ENCODE measurements at places on chromosomes 3 and 15.

GRCh38 chr3:50512131-50512530 is 8.7 kb upstream of the CACNA2D2 start:
- DNase-seq, result no peak

- DNase-seq, result no peak
Measured at GRCh38 chr3:151979906-151980305, 106.5 kb downstream of the SUCNR1 start.

- no peak for DNase-seq
Measured at GRCh38 chr3:135138776-135139175, 343.7 kb downstream of the EPHB1 start.

DNA sequence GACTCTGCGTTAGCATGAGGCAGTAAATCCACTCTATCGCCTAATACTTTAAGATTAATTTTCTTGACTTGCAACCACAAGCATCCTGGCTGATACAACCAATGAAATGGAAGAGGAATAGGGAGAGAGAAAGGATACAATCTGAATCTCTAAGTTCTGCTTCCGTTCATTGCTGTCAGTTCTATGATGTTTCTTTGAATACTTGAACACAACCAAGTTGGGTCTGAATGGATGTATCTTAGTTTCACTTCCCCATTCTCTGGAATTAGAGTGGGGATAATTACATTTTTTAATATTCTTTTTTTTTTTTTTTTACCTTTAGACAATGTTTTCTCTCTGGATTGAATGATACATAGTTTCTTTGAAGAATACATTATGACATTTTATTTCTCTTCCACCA is 22.9 kb downstream of the PDE8A start:
- no peak for DNase-seq

DNA sequence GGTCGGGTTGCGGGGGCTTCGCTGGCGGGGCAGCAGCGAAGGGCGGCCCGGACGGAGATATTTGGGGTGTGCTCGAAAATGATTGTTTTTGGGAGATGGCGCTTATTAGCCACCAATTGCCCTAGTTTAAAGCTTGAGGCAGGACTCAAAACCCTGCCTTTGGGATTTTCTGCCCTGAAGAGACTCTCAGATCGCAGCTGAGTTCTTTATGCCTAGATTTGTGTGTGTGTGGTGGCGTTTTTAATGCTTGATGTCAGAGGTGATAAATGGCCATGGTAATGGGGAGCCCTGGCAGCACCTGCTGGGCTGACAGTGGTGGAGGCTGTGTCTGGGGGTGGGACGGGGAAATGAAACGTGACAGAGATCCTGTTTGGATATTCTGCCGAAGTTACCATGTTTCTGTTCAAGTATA is 604 bp downstream of the KCTD6 start:
- no peak for DNase-seq

- no peak for DNase-seq
Measured at GRCh38 chr3:403826-404225, 207.3 kb downstream of the CHL1 start.

- DNase-seq, result no peak
Measured at GRCh38 chr3:25427942-25428788, at the start of gene RARB. TSS of gene RARB (plus strand) at chr3:25428263. CDS start at chr3:25428732, 469 bp downstream.

- no peak for DNase-seq
Measured at GRCh38 chr15:66635006-66635405, 67.0 kb upstream of the SMAD6 start.

- DNase-seq, result no peak
Measured at GRCh38 chr3:81788610-81789009, 27.2 kb upstream of the GBE1 start.

GRCh38 chr15:66515901-66516322 is 10.8 kb downstream of the ZWILCH start:
- no peak for DNase-seq

DNA sequence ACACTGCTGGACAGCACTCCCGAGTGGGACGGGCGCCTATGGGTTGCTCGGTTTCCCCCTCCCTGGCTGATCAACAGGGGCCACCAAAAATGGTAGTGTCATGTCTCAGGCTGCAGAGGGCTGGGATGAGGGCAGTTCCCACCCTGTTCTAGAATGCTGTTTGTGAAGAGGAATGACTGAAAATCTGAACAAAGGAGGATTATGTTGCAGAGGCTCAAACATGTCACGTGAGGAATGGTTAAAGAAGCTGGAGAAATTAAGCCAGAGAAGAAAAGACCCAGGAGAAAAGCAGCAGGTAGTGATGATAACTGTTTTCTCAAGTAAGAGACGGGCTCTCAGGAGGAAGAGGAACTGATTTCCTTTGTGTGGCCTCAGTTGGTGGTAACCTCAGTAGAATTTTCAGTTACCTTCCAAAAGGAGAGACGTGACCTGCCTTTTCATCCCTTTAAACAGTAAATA is 10.4 kb downstream of the SPG21 start:
- DNase-seq, result no peak

DNA sequence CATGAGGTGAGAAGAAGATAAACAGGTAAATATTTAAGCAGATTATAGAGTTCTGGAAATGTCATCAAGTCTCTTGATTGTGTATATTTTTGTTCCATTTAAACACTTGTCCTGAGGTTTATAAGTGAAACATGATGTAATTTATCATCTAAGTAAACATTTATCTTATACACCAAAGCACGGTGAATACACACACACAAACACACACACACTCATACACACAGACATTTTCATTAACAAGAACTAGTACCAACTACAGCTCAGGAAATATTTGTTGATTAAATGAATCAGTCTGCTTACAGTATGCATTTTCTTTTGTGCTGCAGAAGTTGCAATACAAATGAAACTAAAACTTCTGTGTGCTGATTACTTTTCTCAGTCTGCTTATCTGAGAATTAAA is 357.3 kb downstream of the ZBTB20 start:
- DNase-seq, result peak; percentile 14

DNA sequence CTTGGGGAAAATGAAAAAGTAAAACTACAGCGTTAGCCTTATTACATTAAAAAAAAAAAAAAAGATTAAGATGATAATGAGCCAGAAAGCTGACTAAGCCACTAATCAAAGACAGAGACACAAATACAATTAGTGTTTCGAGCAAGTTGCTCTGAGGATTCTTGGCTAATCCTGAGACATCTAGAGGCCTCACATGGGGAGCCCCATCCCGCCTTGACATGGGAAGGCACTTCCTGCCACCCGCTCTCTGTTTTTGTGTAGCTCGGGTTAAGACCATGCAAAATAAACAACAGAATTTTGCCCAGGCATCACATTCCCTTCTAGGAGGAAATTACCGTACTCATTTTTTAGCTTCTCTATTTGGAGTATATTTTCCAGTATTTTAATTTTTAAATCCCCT is 15.3 kb downstream of the HESX1 start:
- no peak for DNase-seq

- no peak for DNase-seq
Measured at GRCh38 chr3:78414261-78414660, 1353.5 kb downstream of the ROBO1 start.

GRCh38 chr15:43107751-43108150 is 1.9 kb upstream of the UBR1 start:
- no peak for DNase-seq

DNA sequence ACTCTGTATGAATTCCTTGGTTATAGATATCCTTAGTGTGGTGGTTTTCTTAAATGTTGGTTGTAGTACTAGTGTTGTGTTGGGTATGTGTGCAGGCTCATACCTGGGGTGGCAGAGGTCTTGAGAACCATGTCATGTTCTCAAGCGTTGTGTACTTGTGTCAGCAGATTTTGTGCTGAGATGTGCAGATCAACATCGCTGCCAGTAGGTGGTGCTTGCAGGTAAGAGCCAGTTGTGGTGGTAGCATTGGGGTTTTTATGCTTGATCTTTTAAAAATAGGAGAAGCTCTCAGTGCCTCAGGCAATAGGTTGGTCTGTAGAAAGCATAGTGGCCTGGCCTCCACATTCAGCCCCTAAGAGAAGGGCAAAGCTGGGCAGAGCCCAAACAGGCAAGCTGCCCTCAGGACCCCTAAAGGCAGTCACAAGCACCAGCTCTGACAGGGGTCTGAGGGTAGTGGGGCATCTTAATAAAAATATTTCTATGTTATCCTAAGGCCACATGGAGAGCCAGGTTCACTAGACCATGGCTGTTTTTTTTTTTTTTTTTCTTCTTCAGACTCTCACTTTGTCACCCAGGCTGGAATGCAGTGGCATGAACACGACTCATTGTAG is 164.0 kb downstream of the IL20RB start:
- peak; percentile 28 for DNase-seq

- DNase-seq, result no peak
Measured at GRCh38 chr3:148158210-148158609, 539.5 kb upstream of the AGTR1 start.

DNA sequence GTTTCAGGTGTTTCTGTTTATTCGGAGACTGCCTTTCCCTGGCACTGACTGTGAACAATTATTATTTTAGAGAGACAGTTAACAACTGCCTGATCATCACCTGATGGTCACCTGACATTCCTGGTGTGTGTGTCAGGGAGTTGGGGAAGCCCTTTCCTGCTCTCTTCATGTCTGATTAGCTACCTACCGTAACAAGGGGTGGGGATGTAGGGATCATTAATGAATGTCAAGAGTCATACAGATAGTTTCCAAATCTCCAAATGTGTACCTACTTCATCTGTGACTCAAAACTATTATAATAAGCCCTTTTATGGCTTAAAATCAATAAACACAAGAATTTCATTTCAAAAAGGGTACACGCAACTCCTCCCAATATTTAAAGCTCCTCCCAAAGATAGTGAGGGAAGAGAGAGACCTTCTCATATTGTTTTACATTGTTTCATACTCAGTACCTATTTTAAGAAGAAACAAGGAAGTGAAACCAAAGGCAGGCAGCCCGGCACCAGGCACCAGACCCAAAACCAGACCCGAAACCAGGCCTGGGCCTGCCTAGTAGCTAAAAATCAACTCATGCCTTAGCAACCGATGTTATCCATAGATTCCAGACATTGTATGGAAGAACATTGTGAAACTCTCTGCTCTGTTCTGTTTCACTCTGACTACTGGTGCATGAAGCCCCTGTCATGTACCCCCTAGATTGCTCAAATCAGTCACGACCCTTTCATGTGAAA is 844.9 kb upstream of the ALCAM start:
- DNase-seq, result no peak

DNA sequence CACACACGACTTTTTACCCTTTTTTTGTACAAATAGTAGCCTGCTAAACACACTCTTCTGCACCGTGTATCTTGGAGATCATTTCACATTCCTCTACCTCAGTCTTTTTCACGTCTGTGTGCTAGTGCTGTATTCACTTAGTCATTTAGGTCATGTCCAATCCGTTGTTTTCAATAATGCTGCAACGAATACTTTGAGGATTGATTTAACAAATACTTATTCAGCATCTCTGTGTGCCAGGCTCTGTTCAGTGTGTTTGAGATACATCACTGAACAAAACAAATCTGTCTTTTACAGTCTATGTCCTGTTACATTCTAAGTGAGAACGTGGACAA is 882 bp downstream of the JMJD7 start:
- no peak for DNase-seq

DNA sequence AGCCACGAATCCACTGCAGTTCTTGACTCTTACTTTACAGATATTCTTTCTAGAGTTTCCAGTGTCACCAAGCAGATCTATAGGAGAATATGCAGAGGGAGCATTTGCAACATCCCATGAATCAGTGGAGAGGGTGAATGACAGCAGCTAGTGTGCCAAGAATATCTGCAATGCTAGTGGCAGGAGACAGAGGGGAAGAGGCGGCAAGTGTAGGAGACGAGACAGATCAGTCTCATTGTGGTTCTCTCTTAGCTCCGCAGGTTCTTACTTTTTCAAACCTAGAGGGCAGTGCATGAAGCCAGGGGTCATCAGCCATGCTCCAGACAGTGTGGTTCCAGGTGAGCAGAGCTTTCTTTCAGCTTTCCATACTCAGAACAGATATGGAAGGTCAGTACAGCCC is 744 bp downstream of the ZNF619 start:
- no peak for DNase-seq

GRCh38 chr3:72320955-72321303 is 527.3 kb downstream of the SHQ1 start:
- DNase-seq, result no peak

Data from NCI-H2029 treated with DMSO at 0.1 percent for 48 hours (cell line).